Stimulated activated CD8-positive, alpha-beta memory T cell treated with anti-CD3 and anti-CD28 coated beads, Interleukin-15, amount 100 ng/mL, for 24 hours (primary cell): ENCODE measurements at places on chromosomes 6 and 20.

GRCh38 chr20:40486297-40486696 lies 202.7 kb downstream of the MAFB start:
- DNase-seq, result no peak

- no peak for DNase-seq
These were observed 156.0 kb downstream of the CEBPB start for GRCh38 chr20:50346374-50347283.

DNA sequence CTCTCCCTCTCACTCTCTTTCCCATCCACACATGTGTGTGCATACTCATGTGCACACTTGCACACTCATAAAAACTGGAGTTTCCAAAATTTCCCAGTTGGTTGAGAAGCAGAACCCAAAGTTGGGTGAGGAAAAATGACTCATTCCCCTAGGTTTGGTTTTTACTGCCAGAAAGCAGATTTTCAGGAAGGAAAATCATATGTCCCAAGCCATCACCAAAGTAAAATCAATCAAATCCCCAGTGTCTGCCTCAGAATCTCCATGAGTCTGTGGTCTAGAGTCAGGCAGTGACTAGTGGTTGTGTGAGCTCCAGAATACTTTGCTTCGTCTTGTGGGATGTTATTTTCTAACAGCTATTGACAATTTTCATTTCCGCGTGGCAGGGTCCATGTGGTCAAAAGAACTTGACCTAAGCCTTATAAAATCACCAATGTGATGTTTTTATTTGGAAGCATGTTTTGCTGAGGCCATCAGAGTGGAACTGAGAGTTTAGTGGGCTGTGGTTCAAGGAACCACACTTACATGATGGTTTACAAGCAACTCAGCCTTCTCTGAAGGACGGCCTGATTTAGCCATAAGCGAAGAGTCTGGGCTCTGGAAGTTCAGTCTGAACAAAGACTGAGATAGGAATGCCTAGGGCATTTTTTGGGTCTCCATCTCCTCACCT lies 81.9 kb upstream of the CCN6 start:
- DNase-seq, result no peak

GRCh38 chr6:41642090-41642959 lies 4.1 kb downstream of the MDFI start:
- DNase-seq, result no peak

- DNase-seq, result no peak
These were observed 49.4 kb upstream of the MCUR1 start for GRCh38 chr6:13863699-13864155.

- no peak for DNase-seq
These were observed 24.6 kb downstream of the PMEPA1 start for GRCh38 chr20:57685146-57685758.

- DNase-seq, result no peak
These were observed 3.3 kb upstream of the HLA-DMA start for GRCh38 chr6:32956176-32956575.

GRCh38 chr6:119856136-119856535 lies 506.6 kb upstream of the MAN1A1 start:
- DNase-seq, result no peak

DNA sequence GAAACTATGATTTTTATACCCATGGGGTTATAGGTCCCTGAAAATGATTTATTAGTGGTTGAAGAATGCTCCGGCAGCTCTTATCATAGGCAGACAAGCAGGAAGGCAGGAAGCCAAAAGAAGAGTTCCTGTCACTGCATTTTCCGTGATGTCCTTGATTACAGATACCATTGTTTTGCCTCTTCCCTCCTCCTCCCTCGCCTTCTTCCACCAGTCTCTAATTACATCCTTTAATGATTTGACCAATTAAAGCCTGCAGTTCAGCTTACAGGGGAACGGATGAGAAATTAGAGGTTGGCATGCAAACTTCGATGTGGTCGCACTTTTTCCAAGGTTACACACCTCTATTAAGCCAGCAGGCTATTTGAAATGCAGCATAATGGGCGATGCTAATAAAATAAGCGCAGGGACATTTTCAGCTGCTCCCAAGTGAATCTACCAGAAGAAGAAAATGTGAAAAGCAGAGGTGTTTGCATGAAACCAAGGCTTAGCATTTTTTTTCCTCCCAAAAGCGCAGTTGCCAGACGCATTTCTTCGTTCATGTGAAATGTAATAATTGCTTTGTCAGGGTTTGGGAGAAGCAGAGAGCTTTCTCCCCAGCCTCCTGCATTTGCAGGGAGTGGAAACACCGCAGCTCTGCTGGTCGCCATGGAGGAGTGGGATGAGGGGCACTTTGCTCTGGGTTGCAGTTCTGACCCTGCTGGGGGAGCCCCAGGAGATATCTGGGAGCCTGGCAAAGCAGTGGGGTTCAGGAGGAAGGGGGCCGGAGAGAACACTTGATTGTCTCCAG lies 6.0 kb downstream of the NOX3 start:
- no peak for DNase-seq

GRCh38 chr20:22703843-22704242 lies 119.5 kb upstream of the FOXA2 start:
- no peak for DNase-seq

DNA sequence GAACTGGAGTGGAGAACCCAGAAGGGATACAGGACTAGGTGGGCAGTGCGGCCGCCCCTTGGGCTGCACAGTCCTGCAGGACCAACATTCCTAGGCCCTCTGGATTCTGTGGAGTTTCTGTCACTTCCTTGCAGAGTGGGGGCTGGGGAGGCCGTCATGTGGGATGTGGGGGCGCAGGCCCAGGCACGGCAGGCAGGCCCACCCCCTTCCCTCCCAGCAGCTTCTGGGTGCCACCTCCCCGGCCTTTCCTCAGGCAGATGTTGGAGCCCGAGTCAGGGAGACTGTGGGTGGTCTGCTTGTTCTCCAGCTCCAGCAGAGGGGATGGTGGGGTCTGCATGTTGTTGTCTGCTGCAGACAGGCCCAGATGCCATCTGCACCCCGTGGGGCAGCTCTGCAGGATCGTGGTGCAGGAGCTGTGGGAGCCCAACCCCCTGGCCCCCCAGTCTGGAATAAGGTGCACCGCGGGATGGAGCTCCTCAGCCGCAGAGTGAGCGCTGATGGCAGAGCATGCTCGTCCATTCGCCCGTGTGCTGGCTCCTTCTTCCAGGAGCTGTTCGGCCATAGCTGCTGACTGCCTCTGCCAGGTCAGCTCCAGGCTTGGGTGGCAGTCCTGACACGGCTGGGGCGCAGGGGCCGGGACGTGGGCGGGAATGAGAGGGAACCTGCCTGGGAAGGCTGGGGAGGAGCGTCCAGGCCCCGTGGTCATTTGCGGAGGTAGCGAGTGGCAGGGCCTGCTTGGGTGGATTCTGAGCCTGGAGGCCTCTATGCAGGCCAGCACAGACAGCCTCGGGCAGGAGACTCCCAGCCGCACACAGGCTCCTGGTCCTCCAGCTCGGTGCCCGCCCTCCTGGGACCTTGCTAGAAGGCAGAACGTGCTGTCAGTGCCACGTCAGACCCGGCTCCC lies 18.1 kb downstream of the SLC17A9 start:
- no peak for DNase-seq

DNA sequence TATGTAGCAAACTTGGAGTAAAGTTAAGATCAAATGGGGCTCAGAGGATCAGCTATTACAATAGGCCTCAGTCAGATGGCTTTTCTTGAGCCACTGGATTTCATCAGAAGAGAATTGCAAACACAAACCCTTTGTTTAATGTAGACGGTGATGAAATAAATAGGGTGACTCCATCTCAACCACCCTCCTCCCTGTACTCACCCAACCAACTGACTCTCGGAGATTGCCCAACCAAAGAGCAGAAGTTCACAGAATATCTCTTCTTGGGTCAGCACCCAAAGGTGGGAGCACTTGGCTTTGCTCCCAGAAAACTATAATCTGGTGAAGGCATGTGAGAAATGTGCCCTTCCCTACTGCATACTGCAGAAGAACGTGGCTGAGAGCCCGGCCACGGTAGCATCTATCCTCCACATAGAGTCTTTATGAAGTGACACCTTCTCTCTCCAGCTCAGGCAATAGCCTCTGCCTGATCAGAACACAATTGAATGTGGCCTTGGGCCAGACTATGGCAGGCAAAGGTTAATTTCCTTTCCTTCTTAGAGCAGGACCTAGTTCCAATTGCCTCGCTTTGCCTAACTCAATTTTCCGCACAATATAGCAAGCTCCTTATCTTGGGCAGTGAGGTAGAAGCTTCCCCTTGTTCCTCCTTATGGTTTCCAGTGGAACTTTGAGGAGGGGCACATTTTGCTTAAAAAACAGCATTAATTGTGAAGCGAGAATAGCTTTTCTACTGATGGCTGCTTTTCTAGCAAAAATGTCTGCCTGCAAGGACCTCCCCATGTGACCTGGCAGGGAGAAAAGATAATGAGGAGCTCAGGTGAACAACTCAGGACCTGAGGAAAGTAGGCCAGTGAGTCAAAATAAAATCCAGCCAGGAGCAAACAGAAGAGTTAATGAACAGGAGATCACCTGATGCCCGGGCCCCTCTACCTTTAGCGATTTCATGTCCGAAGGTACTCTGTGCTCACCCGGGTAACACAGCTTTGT lies 79.4 kb downstream of the GFOD1 start:
- no peak for DNase-seq

DNA sequence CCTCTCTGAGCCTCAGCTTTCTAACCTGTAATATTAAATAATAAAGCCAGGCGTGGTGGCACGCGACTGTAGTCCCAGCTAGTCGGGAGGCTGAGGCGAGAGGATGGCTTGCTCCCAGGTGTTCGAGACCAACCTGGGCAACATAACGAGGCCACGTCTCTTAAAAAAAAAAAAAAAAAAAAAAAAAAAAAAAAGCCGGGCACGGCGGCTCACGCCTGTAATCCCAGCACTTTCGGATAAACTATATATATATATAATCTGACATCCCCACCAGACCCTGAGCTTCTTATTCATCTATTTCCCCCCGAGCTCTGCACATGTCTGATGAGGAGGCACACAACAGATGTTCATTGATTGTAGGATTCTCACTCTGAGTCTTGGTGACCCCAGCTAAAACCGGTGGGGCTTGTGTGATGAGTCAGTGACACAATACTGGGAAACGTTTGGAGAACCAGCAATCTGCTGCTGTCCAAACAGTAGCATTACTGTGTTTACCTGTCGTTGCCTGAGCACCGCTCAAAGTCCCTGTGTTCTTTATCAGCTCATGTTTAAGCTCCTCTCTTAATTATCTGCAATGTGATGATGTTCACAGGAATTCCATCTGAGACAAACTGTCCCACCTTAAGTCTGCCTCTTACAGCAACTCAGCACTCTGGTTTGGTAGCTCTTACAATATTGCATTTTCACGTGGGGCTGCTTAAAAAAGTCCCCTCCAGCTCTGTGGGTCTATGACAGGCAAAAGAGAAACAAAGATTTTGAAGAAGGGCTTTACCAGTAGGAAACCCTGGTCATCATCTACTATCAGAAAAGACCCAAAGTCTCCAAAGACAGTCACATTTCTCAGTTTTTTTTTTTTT lies 1.0 kb upstream of the SPATA2 start:
- DNase-seq, result no peak

- peak; percentile 24 for DNase-seq
These were observed 23.1 kb downstream of the VPS52 start for GRCh38 chr6:33248643-33248931.

DNA sequence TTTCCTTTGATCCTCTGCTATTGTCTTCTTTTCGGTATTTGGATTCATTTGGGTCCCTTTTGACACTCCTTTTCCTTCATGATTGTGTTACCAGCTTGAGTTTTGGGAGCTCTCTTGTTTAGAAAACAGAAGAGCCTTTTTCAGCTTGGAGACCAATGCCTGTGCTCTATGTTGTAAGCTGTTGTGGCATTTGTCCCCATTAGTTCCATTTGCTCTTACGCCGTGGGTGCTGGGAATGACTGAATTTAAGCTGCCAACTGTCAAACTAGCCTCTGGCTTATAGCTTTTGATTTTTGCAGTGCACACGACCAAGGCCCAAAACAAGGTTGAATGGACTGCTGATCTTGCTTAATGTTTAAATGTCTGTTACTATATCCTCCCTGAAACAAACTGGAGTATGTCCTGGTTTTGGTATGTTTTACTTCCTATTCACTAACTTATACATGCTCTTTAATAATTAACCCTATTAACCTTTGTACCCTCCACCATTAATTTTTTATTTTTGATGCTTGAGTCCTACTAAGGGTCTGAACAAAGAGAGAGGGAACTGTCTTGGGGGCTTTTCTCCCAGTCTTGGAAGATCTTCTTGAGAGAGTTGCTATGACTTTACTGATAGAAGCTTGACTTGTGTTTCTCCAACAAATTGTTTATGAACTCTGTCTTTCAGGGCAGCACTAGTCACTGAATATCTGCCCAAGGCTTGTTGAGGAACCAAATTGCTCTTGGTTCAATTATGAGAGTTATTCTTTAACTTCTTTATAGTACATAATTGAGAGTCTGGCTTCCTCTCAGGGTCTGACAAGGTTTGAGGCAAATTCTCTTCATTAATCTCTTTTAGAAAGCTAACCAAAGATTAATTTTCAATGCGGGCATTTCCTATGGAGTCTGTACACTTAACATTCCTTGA lies 100.3 kb upstream of the SIRPG start:
- DNase-seq, result no peak

GRCh38 chr6:104462811-104463599 lies 396.7 kb downstream of the HACE1 start:
- DNase-seq, result no peak

GRCh38 chr20:63863798-63864544 lies 1.1 kb upstream of the TPD52L2 start:
- DNase-seq, result peak; percentile 48

- no peak for DNase-seq
These were observed 296.8 kb upstream of the RSPO3 start for GRCh38 chr6:126821706-126822105.

DNA sequence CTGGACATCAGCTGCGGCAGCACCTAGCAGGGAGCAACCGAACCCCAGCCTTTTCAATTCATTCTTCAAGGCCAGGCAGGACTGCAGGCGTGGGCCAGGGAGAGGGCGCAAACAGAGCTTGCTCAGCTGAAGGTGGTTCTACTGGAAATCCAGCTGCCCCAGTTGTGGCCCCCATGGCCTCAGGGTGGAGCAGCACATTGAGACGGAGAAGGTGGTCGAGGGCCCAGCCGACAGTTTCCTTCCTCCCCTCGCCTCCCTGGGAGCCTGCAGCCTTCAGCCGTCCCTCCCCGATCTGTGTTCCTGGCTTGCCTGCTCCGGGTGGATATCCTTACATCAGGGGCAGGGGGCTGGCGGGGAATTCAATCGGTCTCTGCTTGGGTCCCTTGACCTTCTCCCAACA lies 217.8 kb downstream of the ANKRD60 start:
- DNase-seq, result no peak

- DNase-seq, result no peak
These were observed 68.0 kb downstream of the HS3ST5 start for GRCh38 chr6:114274836-114275235.

DNA sequence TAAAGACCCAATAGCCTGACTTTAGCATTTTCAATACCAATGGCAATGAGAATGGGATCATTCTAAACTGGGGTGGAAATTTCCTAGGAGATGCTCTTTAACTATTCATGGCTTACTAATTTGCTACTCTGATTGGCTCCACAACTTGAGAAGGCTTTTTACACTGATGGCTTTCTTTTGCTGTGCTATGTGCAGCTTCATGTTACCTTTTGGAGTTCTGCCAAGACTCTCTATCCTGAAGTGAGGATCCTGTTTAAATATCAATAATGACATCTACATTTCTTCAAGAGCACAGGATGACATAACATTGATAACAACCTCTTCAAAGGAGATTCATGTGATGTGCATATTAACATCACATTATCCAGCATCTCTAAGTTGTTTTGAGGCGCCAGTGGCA lies 43.4 kb upstream of the SIRPG start:
- DNase-seq, result no peak

- DNase-seq, result no peak
These were observed 51.9 kb downstream of the AKAP12 start for GRCh38 chr6:151291722-151292059.
